Fibroblast of upper back skin (primary cell): ENCODE measurements at places on chromosomes 11 and 22.

GRCh38 chr22:45863981-45864751, 112.8 kb downstream of the WNT7B start:
- peak; percentile 40 for DNase-seq

DNA sequence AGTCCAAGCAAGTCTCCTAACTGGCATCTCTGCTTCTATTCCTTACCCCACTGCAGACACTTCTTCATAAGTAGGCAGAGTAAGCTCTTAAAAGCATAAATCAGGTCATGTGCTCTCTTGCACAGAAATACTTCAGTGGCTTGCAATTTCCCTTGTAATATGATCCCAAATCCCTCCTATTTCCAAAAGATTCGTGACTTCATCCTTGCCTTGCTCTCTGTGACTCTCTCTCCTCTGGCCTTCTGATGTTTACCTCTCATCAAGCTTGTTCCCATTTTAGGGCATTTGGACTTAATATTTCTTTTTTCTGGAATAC, 37.4 kb upstream of the NCR3LG1 start:
- DNase-seq: peak; percentile 77

DNA sequence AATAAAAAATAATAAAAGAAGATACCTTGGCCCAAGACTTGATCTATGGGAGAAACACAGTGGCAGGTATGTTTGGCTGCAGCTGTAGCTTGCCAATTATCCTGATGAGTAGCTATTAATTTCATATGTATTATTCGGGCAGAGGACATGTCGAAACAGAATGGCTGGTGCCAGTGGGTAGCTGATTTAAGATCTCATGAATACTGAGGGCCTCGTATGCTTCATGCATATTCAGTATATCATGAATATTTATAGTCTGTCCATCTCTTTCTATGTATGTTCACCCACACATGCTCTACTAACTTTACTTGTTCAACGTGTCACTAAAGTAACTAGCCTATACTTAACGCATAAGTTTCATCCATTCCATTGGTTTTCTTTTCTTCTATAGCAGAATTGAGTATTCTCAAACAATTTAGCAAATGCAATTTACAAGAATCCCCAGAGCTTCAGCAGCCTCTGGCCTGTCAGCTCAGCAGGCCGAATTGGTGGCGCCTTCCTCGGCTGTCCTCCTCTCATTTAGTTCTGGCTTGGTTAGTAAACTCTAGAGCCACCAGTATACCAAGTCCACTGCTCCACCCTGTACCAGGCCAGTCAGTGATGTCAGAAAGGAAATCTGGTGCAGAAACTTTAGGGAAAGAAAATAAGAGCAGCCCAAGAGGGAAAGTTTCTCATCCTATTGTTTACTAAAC, 17.9 kb downstream of the ART5 start:
- DNase-seq: no peak

- DNase-seq: no peak
Measured at GRCh38 chr11:9820260-9820659, 156.4 kb downstream of the SWAP70 start.

- no peak for DNase-seq
Measured at GRCh38 chr22:24775769-24776492, 1.4 kb upstream of the PIWIL3 start.

GRCh38 chr22:46661221-46661851, 41.1 kb downstream of the GRAMD4 start:
- peak; percentile 14 for DNase-seq

- peak; percentile 71 for DNase-seq
Measured at GRCh38 chr11:27081056-27081455, 40.4 kb downstream of the BBOX1 start.

DNA sequence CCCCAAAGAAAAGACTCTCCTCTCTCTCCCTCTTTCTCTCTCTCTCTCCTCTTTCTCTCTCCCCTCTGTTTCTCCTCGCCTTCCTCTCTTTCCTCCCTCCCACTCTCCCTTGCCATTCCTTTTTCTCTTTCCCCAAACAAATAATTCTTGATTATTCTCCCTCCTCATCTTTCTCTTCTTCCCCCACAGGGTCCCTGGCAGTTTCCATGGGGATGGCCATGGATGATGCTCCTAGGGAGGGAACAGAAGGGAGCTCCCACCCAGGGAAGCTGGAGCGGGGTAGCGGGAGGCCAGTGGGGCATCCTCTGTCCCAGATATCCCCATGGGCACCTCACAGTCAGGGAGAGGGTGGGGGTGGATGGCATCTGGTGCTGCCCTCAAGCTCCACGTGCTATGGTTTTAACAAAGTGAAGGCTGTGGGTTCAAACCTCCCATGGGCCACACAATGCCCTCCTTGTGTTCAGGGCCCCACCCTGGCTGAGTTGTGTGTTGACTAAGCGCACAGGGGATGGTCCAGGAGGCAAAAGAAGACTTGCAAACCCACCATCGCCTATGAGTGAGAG, 266.4 kb downstream of the BUD13 start:
- DNase-seq: no peak

DNA sequence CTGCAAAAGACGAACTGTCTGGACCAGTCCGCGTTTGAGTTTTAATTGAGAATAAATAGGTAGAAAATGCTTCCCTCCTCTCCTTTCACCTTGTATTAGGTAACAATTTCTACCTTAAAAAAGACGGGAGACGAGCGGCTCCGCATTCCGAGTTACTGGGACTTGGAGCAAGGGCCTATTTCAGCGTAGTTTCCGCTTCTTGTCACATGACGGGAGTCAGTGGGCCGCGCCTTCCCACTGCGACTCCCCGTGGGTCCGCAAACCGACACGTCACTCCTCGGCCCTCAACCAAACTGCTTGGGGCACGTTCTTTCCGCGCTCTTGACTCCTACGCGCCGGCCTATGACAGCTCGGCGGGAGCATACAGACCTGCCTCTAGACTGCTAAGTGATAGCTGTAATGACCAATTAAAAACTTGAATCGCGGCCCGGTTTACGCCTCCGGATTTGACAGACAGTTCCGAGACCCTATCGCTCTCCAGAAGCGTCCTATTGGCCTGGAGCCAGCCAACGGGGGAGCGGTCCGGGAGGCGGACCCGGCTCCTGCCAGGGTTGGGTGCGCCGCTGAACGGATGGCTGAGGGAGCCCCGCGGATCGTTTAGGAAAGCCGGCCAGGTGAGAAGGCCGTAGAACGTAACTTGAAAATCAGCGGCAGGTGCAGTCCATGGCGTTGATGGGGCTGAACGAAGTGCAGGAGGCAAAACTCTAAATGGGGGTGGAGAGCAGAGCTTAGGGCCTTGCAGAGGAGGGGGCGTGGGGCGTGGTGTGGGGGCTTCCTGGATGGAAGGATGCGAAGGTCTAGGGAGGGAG, at the start of gene STT3A:
TSS of gene STT3A (plus strand) at position 548 of the 809 bp plus-strand sequence. CDS start 3,064 bp downstream, outside the sequence.
- peak; percentile 100 for DNase-seq

GRCh38 chr22:30905696-30906341, 62.8 kb downstream of the MORC2 start:
- no peak for DNase-seq

DNA sequence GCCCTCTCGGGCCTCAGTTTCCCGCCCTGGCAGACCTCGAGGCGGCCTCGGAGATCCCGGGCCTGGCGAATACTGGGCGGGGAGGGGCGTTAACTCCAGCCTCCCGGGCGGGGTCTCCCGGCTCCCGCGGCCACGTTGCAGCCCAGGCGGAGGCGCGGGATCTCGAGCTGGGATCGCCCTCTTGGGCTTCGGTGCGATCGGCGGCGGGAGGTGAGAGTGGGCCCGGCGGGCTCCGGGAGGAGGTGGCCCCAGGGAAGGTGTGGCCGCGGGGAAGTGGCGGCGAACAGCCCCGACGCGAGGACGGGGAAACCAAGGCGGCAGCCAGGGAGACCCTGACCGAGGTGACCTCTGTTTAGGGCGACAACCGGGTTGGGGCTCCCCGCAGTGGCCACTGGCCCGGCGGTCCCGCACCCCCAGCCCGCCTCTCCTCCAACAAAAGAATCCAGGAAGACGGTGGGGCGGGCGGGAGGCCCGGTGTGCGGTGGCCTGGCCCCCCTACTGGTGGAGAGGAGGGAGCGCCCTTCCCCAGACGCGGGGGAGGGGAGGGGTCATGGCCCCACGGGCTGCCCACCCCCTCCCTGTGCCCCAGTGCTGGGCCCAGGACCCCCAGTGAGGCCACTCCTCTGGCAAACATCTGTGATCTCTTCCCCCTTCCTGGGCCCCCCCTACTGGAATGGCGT, at the start of gene PHETA2:
TSS of gene PHETA2 (plus strand) at position 117 of the 680 bp plus-strand sequence. CDS start 3,046 bp downstream, outside the sequence.
- peak; percentile 54 for DNase-seq

- no peak for DNase-seq
Measured at GRCh38 chr11:125446279-125446678, 49.8 kb downstream of the FEZ1 start.

DNA sequence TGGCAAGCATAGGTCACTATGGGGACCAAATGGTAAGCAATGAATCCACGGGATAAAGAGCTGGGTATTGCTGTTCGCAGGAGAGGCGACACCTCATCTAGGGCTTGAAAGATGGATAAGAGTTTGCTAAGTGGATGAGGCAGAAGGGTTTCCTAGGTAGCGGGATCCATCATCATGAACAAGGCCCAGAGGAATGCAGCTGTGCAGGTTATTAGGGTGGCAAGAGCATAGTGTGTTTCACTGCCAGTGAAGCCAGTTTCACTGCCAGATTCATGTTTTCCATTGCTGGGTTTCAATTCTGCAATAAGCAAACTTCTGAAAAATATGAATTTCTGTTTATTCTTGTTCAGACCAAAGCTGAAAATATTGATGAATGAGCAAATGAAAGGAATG, 27.2 kb downstream of the WEE1 start:
- DNase-seq: peak; percentile 33

- no peak for DNase-seq
Measured at GRCh38 chr22:36337365-36338130, 50.2 kb downstream of the MYH9 start.

DNA sequence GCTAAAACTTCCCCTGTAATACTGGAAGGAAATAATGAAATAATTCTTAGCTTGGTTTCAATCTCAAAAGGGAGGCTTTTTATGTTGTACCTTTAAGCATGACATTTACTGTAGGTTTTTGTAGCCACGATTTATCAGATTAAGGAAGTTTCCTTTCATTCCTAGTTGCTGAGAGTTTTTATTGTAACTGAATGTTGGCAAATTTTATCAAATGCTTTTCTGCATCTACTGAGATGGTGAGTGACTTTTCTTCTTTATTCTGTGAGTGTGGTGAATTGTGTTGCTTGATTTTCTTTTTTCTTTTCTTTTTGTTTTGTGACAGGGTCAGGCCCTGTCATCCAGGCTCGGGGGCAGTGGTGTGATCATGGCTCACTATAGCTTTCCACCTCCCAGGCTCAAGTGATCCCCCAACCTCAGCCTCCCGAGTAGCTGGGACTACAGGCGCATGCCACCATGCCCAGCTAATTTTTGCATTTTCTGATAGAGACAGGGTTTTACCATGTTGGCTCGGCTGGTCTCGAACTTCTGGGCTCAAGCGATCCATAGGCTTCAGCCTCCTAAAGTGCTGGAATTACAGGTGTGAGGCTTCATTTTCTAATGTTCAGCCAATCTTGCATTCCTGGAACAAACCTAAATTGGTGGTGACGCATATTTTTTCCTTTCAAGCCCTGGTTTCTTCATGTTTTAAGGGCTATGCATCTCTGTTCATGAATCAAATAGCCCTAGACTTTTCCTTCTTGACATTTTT, 26.2 kb downstream of the SUSD2 start:
- DNase-seq: no peak

DNA sequence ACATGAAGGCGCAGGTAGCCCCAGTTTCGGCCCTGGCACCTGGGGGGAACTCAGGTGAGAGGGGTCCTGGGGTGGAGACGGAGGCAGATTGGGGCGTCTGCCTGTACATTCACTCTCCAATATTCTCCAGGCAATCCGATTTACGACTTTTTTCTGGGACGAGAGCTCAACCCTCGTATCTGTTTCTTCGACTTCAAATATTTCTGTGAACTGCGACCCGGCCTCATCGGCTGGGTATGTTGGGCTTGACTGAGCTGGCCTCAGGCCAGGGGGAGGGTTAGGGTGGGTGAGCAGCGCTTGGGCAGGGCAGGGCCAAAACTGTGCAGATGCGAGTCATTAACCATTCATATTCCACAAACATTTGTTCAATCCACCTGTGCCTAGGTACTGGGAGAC, 1.7 kb downstream of the TM7SF2 start:
- no peak for DNase-seq

- no peak for DNase-seq
Measured at GRCh38 chr11:131649856-131650255, 279.4 kb downstream of the NTM start.

GRCh38 chr11:36141196-36141953, 147.8 kb downstream of the COMMD9 start:
- DNase-seq: no peak

- DNase-seq: peak; percentile 53
Measured at GRCh38 chr11:66011239-66011784, 496 bp upstream of the CST6 start.

DNA sequence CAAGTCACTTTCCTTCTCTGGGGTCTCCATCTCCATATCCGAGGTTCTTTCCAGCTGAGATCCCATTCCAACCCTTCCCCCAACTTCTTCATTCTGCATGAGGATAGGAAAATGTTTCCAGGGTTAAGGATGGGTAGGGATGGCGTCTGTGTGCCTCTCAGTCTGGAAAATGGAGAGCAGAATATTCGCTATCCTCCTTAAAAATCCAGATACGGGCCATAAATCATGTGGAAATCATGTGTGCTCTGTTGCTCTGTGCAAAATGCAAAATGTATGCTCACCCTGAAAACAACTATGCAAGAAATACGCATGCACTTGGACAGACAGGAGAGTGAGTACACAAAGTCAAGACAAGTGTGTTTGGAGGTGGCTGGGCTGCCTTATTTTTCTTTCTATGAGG, 3.2 kb downstream of the CREB3L1 start:
- DNase-seq: no peak

GRCh38 chr11:30545507-30545906, 40.6 kb downstream of the MPPED2 start:
- no peak for DNase-seq

GRCh38 chr11:115134926-115135325, 369.3 kb downstream of the CADM1 start:
- no peak for DNase-seq
